ENCODE measurements at places on chromosomes 12 and 14.
A peak's percentile ranks its signal among the peaks of the same experiment; 100 is the strongest.

- no peak for DNase-seq
Measured at GRCh38 chr14:67170660-67171059, 18.6 kb upstream of the GARIN2 start.

GRCh38 chr12:4270831-4271716 lies 2.5 kb upstream of the CCND2 start:
- no peak for DNase-seq

GRCh38 chr12:214003-214741 lies at the start of gene SLC6A12:
Gene SLC6A12 (minus strand): TSS chr12:214157. CDS start chr12:209986, 4,171 bp downstream.
- DNase-seq: no peak

- peak; percentile 25 for DNase-seq
Measured at GRCh38 chr12:3491938-3492792, 1.2 kb downstream of the PRMT8 start.

GRCh38 chr14:105021656-105022275 lies 883 bp upstream of the CDCA4 start:
- peak; percentile 21 for DNase-seq

DNA sequence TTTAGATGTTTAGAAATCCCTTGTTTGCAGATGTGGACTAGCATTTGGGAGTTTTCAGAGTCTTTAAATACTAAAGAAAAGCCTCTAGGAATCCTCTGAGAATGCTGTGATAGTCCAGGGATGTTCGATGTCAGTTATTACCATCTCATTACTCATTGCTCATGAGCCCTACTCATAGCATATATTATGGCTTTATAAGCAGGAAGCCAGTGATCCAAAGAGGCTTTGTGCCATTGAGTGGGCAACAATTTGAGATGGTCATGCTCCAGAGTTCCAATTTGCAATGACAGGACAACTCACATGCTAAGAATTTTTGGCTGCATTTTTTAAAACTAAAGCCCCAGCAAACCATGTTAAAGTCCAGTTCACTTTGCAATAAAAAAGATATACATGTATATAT lies 163.0 kb downstream of the OTOGL start:
- DNase-seq: no peak

GRCh38 chr12:45389426-45389825 lies 173.5 kb downstream of the ANO6 start:
- no peak for DNase-seq

GRCh38 chr12:67609226-67609870 lies 39.2 kb upstream of the DYRK2 start:
- DNase-seq: no peak

DNA sequence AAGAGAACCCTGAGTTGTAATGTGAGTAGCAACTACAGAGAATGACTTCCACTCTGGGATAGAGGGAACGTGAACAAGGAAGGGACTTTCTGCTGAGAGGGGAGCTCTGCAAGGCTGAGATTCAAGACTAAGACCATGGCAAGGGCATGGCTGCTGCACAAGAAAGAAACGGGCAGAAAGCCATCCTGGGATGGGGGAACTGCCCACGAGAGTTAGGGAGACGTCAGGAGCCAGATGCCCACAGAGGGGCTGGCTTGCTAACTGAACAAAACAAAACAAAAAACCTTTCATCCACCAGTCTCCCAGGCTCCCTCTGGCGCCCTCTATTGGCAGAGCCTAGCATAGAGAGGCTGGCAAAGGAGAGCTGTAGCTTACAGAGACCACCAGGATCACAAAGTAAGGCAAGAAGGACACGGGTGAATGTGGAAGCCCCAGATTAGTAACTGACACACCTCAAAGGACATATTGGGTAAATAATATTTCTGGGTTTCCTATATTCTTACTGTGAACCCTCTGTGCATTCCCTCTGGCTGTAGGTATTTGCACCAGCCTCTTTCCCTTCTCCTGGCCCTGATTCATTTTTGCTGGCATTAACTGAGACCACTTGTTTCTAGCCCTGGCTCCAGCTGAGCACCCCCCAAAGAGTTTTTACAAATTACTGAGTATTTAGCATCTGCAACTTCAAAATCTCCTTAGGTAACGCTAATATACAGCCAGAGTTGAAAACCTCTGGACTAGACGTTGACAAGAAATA lies 338.3 kb downstream of the EMP1 start:
- DNase-seq: no peak

DNA sequence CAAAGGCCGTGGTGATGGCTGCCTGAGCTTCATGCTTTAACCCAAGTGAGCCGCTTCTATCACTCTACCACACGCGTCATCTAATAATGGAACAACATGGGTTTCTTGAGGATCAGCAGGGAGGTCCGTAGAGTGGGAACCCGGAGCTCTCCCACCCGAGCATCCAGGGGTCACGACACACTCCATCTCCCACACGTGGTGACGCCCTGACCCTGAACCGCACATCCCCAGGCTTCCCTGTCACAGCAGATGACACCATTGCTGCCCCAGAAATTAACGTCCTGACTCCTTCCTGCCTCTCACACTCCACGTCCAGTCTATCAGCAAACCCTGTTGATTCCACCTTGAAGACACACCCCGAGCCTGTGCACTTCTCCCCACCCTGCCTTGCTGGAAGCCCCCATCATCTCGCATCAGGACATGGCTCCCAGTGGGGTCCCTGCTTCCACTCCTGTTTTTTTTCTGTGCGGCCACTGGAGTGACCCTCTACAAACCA lies 163.2 kb downstream of the PIWIL1 start:
- no peak for DNase-seq

DNA sequence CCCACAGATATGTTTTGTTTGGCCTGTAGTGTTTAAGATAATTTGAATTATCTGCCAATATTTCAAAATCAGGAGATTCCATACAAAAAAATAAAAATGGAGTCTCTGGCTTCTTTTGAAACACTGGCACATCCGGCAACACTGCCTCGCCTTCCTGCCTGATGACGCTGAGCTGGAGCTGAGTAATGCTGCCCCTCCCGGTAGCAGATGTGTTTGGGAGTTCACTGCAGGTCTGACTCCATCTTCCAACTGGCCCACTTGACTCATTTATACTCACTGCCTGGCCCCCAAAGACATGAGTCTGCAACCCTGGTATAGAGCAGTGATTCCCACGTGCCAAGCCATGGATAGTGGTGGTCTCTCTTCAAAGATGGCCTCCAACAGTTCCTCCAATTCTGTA lies 7.4 kb downstream of the CIT start:
- no peak for DNase-seq

- no peak for DNase-seq
Measured at GRCh38 chr12:124032265-124032886, 59.4 kb downstream of the ZNF664 start.

GRCh38 chr12:78725033-78725432 lies 139.5 kb upstream of the SYT1 start:
- no peak for DNase-seq

DNA sequence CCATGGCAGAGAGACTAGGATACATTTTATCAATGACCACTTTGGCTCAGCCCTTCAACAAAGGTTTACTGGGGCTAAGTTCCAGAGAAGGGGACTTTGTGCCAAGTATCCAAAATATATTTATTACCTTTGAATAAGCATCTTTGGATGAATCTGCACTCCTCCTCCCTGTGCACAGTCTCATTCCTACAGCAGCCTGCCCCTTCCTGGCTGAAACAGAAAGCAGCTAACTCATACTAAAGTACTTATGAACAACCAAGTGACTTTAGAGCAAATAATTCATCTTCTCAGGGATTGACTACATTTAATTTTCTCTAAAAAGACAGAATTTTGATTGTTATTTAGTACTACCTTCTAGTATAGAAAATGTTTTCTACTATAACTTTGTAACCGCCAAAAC lies 47.8 kb upstream of the ETV6 start:
- no peak for DNase-seq

DNA sequence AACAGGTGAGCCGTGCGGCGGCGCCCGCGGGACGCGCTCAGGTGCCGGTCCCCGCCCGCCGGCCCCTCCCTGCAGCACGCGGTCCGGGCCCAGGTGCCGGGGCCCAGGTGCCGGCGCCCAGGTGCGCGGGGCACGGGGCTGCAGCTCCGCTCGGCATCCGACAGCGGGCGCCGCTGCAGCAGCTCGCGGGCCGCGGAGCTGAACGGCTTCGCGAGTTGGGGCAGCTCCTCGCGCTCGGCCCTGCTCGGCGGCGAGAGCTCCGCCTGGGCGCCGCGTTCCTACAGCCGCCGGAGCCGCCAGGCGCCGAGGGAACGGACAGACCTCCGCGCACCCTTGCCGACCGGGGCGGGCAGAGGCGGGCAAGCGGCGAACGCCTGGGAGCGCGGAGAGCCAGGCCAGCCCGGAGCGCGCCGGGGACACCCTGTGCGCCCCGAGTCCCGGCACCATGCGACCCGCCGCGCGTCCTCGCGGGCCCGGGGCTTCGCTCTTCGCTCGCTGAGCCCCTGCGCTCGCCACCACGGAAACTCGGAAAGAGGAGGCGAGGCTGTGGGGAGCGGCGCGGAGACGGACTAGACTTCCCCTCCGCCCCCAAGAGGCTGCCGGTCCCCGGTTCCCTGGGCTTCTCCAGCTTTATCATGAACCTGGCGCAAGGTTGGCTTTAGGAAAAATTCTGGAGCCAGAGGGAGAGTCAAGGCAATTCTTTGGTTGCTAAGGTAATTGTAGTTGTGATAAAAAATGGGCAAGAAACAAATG lies at the start of gene RGS6:
TSS of gene RGS6 (plus strand) at position 201 of the 753 bp plus-strand sequence.
- no peak for DNase-seq

- DNase-seq: no peak
Measured at GRCh38 chr12:54377797-54378515, 6.6 kb downstream of the ZNF385A start.

GRCh38 chr12:52672321-52672933 lies 7.8 kb downstream of the KRT1 start:
- DNase-seq: no peak

DNA sequence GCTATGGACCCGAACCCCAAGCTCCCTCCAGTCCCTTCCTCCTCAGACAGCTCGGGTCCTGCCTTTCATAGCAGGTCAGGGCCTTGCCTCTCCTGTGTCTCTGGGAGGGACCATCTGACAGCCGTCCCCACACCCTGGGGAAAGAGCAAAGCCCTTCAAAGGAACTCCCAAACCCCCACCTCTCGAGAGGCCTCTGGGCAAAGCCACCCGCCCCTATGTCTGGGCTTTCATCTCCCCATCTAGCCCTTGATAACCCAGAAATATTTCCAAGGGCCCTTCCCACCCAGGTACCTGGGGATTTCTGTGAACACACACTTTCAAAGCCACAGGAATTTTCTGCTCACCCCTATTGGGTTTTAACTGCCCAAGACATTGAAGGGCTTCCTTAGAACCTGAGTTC lies 32.1 kb downstream of the SNRNP35 start:
- no peak for DNase-seq

- no peak for DNase-seq
Measured at GRCh38 chr14:71142375-71143038, 235.2 kb downstream of the PCNX1 start.

- DNase-seq: no peak
Measured at GRCh38 chr12:58920102-58920960, at the start of gene LRIG3. Gene LRIG3 (minus strand): TSS chr12:58920504. CDS start chr12:58920235, 269 bp downstream.

DNA sequence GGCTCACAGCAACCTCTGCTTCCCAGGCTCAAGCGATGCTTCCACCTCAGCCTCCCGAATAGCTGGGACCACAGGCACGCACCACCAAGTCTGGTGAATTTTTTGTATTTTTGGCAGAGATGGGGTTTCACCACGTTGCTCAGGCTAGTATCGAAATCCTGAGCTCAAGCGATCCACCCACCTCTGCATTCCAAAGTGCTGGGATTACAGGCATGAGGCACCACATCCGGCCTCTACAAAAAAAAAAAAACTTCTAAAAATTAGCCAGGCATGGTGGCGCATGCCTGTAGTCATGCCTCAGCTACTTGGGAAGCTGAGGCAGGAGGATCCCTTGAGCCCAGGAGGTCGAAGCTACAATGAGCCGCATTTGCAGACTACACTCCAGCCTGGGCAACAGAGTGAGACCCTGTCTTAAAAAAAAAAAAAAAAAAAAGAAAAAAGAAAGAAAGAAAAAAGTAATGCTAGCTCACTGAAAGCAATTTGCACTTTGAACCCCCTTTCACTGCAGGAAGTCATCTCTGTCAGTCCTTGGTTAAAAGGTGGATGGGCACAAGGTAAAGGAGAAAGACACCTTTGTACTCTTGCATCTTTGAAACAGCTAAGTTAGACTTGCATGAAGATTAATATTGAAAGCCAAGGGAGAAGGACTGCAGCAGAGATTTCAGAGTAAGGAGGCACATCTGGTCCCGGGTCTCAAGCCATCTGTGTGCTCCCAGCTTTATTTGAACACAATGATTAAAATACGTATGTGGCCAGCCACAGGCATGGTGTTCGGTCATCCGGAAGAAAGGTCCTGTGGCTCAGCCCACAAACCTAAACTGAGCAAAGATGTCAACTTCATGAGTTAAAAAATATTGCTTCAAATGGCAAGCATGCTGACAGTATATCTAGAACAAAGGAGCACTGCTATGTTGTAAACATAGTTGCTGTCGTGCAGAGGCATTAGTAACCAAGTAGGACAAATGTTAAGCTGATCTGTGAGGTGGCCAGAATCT lies 103.8 kb upstream of the HMGA2 start:
- DNase-seq: no peak

DNA sequence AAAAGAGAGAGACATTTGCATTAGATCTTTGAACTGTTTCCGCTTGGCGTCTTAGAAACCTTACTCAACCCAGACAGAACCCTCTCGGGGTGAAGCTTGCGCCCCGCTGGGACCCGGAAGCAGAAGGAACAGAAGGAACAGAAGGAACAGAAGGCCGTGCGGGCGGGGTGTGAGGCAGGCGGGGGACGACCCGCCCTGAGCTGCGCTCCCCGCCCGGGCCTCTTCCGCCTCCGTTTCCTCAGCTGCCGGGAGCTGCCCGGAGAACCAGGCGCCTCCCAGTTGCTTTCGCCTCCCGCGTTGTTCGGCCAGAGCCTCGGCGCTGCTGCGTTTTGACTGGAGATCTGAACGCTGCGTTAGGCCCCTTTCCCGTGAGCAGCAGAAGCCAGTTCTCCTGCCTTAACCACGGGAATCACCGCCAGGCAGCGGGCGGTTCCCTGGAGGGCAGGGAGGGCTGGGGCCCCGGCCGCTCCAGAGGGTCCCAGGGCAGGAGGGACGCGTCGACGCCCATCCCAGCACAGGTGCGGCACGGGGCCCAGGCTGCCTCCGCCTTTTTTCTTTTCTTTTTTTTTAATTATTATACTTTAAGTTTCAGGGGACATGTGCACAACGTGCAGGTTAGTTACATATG lies 19.3 kb upstream of the MMP17 start:
- DNase-seq: no peak

GRCh38 chr14:92737206-92737605 lies 11.2 kb downstream of the LGMN start:
- no peak for DNase-seq

- no peak for DNase-seq
Measured at GRCh38 chr12:64088431-64089349, 133.4 kb downstream of the KICS2 start.

DNA sequence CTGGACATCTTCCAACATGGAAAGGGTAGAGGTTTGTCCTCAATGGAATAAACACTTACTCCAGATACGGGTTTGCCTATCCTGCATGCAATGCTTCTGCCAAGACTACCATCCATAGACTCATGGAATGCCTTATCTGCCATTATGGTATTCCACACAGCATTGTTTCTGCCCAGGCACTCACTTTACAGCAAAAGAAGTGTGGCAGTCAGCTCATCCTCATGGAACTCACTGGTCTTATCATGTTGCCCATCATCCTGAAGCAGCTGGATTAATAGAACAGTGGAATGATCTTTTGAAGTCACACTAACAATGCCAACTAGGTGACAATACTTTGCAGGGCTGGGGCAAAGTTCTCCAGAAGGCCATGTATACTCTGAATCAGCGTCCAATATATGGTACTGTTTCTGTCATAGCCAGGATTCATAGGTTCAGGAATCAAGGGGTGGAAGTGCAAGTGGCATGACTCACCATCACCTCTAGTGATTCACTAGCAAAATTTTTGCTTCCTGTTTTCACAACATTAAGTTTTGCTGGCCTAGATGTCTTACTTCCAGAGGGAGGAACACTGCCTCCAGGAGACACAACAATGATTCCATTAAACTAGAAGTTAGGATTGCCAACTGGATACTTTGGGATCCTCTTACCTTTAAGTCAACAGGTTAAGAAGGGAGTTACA lies 140.4 kb downstream of the SLC35F4 start:
- no peak for DNase-seq
